Substantia nigra (tissue), 51 donors: ENCODE measurements at places on chromosomes 1 and 21.

DNA sequence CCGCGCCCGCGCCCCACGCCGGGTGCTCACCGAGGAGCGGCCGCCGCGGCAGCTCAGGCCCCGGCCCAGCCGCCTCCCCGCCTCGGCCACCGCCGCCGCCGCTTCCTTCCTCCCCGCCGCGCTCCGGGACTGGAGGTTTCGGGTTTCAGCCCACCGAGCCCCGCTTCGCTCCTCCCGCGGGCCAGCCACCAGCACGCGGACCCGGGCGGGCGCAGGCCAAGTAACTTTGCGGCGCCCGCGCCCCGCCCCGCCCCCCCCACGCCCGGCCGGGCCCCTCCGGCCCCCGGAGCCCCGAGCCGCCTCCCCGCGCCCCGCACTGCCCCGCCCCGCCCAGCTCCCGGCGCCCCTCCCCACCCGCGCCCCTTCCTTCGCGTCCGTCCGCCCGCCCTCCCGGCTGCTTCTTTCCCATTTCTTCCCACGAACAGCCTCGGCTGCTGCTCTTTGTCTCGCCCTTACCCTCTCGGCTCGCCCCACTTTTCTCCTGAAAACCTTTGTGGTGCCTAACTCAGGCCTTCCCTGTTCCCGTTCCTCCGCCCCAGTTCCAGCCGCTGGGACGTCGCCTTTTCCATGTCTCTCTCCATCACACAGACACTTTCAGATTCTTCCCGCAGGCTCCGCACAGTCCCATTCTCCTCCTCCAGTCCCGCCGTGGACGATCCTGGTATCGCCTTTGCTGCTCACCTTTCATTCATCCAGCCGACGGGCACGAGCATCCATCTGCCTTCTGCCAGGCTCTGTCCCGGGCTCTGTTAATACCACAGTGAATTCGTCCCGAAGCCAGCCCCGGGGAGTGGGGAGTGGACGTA lies at the start of gene GPR161:
GPR161 (minus strand) TSS at position 222 of the 806 bp plus-strand sequence. CDS start 32,080 bp downstream, outside the sequence.
- DNase-seq = no peak

DNA sequence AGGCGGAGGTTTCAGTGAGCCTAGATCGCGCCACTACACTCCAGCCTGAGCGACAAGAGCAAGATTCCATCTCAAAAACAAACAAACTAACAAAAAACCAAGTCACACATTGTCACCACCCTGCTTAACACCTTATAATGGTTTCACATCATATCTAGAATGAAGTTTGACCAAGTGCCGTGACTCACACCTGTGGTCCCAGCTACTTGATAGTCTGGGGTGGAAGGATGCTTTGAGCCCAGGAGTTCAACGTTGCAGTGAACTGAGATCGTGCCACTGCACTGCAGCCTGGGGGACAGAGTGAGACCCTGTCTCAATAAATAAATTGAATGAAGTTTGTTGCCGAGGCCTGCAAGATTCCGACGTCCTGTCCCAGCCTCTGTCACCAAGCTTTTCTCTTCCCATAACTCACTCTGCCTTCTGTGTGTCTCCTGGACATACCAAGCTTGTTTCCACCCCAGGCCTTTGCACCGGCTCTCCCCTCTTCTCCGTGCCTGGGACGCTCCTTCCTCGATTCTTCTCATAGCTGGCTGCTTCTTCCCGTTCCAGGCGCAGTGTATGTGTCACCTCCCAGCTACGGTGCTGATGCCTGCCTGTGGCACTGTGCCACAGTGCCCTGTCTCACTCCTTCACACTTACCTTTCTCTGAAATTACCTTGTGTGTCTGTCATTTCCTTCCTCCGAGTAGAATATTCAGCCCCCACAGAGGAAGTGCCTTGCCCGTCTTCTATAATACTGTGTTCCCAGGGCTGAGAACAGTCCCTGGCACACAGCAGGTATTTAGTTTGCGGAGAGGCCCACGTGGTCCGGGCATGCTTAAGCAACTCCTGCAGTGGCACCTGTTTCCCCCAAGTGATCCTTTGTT lies 3.8 kb upstream of the SELENON start:
- DNase-seq = no peak

GRCh38 chr1:24276791-24277190 lies 42.4 kb upstream of the GRHL3 start:
- DNase-seq = no peak

GRCh38 chr1:90925928-90926869 lies 95.6 kb downstream of the ZNF644 start:
- no peak for DNase-seq

DNA sequence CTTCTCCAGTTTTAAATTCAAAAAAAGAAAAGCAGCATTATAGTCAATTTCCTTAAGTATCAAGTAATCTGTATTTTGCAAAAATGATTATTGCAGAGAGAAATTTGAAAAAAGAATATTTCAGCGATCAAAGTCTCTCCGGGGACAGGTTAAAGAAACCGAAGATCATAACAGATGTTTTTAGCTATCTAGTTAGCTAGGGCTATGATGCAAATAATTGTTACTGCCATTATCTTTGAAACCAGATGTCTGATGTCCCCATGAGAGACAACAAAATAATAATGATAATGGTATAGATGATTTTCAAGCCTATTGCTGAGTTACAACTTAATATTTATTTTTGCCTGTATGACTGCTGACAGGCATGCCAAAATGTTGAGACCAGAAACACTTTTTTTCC lies 1326.0 kb downstream of the PLA2G4A start:
- DNase-seq = no peak
